Fibroblast of the aortic adventitia (primary cell): ENCODE measurements at places on chromosomes 1 and 21. TPM values are rescaled to one million over a fixed set of nuclear protein-coding genes. Genes with fewer than 3 reads are reported as not detected.

Gene AGTRAP
- total RNA-seq = 15.0 and 49.4 TPM in 2 replicates

Gene DCST1
- not detected in 2 replicates for total RNA-seq

Gene FOXE3
- not detected in 2 replicates for total RNA-seq

Gene EPS8L3
- total RNA-seq = not detected in 2 replicates

Gene GPA33
- total RNA-seq = not detected in 2 replicates

Gene DDOST
- 54.0 and 183 TPM in 2 replicates for total RNA-seq

Gene ZFYVE9
- total RNA-seq = 28.8 and 38.8 TPM in 2 replicates

Gene CDCA8
- 0.25 and 12.8 TPM in 2 replicates for total RNA-seq

Gene CFAP74
- total RNA-seq = not detected in 2 replicates

Gene C1orf226
- total RNA-seq = 0.09 TPM in 1 of 2 replicates, not detected in the other

Gene ZNF648
- not detected in 2 replicates for total RNA-seq

Gene MEF2D
- total RNA-seq = 6.0 and 11.6 TPM in 2 replicates

Gene SLC45A1
- 2.0 TPM in 2 replicates for total RNA-seq

Gene SPRR1A
- total RNA-seq = not detected in 2 replicates

Gene SELENBP1
- total RNA-seq = 26.8 and 70.5 TPM in 2 replicates

Gene MNDA
- not detected in 2 replicates for total RNA-seq

Gene FCGR2B
- not detected in 2 replicates for total RNA-seq

Gene C4BPA
- total RNA-seq = not detected in 2 replicates

Gene GPATCH4
- 12.2 and 18.9 TPM in 2 replicates for total RNA-seq

Gene EFNA1
- 0.16 and 0.54 TPM in 2 replicates for total RNA-seq

Gene FNDC5
- 0.41 and 0.99 TPM in 2 replicates for total RNA-seq

Gene PAPPA2
- total RNA-seq = 7.0 and 15.9 TPM in 2 replicates

Gene DCDC2B
- not detected in 2 replicates for total RNA-seq

Gene AGBL4
- total RNA-seq = not detected in 2 replicates

Gene NT5C1A
- not detected in 2 replicates for total RNA-seq

Gene CRP
- total RNA-seq = not detected in 2 replicates

Gene PHF13
- 14.7 and 24.3 TPM in 2 replicates for total RNA-seq

Gene DNAJC28
- total RNA-seq = 2.7 and 3.7 TPM in 2 replicates

Gene TESK2
- 2.0 and 5.7 TPM in 2 replicates for total RNA-seq

Gene ANKRD34A
- total RNA-seq = 0.65 and 0.99 TPM in 2 replicates

Gene MYOC
- 0.36 and 3.8 TPM in 2 replicates for total RNA-seq

Gene PTCH2
- total RNA-seq = 0.36 and 0.57 TPM in 2 replicates

Gene IL24
- total RNA-seq = not detected in 2 replicates

Gene MINDY1
- 10.9 and 16.4 TPM in 2 replicates for total RNA-seq

Gene EPHB2
- total RNA-seq = 3.8 and 24.9 TPM in 2 replicates
